ENCODE measurements at places on chromosomes 11 and 22.
A peak's percentile ranks its signal among the peaks of the same experiment; 100 is the strongest.

DNA sequence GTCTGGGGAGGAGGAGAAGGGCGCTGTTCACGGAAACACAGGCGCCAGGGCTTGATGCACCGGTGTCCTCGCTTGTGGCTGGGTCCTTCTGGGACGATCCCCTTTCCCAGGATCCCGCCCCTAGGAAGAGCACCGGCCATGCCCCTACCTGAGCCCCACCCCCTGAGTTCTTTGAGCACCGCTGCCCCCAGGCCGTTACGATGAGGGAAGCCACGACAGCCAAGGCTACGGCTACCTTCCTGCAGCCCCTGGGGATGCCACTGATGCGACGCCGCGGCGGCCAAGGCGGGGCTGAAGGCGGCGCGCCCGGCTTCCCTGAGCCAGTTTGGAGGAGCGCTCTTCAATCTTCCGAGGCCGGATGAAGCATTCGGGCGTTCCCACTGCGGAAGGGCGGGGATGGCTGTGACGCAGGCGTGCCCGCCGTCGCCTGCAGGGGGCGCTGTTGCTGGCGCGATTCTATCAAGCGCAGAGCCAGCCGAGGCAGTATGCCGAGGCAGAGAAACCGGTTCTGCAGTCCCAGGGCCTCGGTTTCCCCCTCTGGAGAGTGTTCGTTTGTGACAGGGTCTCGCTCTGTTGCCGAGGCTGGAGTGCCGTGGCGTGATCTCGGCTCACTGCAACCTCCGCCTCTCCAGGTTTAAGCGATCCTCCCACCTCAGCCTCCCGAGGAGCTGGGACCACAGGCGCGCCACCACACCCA, 9.7 kb upstream of the NEFH start:
- peak; percentile 21 for DNase-seq

- DNase-seq: no peak
Observed at GRCh38 chr22:39166547-39166946, 14.1 kb upstream of the CBX7 start.

DNA sequence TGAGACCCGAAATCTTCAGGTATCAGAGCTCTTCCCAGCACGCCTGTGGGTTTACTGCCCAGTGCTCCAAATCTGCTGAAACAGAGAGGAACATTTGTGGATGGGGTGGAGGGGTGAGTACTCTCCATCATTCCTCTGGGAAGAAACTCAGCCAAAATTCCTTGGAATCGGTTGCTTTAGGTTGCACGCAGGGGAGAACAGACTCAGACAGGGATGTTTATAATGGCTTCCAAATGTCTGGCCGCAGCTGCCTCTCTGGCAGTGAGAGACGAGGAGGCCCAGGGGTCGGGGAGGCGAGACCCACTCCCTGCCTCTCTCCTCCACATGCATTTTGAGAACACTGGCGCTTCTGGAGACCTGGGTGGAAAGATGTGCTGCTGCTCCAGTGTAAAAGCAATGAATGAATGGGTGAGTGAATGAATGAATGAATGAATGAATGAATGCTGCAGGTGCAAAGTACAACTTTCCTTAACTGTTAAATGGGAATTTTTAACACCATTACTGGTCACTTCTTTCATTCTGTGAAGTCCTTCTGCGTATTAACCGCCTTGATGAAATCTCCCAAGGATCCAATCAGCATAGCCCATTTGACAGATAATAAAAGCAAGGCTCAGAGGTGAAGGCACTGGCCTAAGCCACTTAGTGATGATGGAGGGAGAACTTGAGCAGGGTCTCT, 437.4 kb downstream of the MIAT start:
- DNase-seq: no peak

- DNase-seq: no peak
Observed at GRCh38 chr11:16813126-16813525, 74.7 kb downstream of the C11orf58 start.

DNA sequence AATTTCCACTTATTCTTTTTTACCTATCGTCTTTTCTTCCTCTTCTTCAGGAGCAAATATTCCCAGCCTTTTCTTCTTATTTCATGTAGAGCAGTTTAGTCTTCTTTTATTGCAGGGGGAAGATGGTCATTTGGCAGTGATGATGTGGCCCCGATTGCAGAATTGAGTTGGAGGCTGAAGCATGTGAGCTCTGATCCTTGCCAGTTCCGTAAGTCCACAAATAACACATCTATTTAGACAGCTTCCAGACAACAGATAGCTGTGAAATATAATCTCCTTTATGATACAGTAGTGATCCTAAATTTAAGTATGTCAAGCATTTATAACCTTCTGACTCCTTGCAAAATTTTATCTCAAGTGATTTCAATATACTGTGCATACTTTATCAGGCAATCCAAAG, 27.5 kb downstream of the REXO2 start:
- DNase-seq: no peak

GRCh38 chr22:49647627-49648026, 180.0 kb downstream of the BRD1 start:
- DNase-seq: no peak

DNA sequence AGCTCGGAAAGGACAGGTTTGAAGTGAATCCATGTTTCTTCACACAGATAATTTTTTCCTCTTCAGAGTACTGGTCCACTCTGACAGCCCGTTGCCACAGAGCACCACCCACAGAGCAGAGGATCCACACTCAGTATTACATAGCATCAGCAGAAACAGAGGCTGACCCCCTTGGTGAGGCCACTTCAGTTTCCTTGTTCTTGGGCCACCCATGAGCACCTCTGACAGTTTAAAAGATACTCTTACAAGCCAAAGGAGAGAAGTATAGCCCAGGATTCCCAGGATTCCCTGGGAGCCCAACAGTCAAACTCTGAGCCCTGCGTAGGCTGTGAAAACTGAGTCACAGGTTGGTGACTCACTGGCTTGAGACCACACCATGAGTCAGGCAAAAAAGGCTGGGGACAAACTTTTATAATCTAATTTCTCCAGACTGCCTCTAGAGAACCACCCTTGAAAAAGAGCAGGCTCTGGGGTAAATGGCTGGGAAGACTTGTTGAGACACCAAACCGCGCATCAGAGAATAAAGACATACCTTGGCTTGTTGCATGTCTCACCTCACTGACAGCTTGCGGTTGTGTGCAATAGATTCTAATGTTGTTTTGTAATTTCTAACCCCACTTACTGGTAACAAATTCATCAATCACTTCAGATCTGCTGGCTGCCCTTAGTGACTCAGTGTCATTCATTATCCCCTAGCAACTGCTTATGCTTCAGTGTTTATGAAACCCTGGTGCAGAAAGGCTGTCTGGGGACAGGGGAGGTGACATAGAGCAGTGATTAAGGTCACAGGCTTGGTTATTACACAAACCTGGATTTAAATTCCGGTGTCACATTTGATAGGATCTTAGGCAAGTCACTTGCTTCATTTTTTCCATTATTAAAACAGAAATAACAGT, 56.9 kb upstream of the PRSS23 start:
- no peak for DNase-seq

- DNase-seq: no peak
Observed at GRCh38 chr11:57499413-57499982, 16.0 kb downstream of the SLC43A1 start.

DNA sequence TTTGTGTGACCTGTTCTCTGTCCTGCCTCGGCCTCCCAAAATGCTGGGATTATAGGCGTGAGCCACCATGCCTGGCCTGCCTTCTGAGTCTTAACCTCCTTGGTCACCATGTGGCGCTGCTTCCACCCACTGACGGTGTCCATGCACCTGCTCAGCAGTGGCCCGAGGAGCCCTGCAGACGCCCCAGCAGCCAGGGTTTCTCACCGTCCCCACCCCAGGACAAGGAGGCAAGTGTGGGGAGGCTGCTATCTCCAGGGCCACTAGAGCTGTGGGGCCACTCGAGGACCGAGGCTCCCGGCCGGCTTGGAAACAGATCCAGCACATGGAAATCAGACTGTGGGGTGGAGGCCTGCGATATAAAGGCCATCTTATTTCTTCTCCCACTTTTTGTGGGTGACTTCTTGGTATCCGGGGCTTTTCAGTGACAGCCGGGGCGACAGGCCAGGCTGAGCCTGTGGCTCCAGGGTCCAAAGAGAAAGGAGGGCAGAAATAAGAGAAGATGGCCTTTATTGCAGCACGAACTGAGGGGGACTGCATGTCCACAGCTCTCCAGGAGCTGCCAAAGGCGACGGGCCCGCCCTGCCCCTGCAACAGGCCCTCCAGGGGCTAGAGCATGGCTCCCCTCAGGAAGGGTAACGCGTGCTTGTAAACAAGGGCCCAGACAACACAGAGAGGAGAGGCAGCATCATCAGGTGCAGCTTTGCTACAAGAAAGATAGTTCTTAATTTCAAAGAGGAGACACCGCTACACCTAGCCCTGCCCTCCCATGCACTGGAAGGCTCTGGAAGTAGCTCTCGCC, 15.0 kb downstream of the TSPO start:
- DNase-seq: no peak

DNA sequence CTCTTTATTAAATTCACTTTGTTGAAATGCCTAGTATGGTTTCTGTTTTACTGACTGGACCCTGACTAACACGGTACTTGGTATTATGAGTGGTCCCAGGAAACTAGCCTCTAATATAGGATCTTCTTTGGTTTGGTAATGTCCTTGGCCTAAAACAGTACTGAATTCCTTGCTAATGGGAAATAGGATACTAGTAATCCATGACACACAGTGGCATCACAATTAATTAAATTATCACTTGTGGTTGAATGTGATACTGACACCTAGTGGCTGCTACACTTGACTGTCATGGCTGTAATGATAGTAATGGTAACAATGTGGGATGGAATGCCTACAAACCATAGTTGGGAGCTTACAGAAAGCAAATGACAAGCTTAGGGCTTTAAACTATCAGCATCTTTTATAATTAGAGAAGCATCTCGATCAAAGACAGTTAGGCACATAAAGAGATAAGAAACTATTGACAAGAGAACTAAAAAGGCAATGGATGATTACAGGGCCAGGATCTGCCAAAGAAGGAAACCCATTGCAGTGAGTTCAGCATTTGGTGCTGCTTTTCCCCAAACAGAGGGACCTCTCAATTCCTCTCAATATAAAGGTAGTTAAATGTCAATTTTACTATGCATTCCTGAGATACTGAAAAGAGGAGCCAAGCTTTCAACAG, 8.6 kb downstream of the DNHD1 start:
- peak; percentile 5 for DNase-seq

Data from NCI-H187 (cell line).